ENCODE measurements at places on chromosomes 5 and 9.

DNA sequence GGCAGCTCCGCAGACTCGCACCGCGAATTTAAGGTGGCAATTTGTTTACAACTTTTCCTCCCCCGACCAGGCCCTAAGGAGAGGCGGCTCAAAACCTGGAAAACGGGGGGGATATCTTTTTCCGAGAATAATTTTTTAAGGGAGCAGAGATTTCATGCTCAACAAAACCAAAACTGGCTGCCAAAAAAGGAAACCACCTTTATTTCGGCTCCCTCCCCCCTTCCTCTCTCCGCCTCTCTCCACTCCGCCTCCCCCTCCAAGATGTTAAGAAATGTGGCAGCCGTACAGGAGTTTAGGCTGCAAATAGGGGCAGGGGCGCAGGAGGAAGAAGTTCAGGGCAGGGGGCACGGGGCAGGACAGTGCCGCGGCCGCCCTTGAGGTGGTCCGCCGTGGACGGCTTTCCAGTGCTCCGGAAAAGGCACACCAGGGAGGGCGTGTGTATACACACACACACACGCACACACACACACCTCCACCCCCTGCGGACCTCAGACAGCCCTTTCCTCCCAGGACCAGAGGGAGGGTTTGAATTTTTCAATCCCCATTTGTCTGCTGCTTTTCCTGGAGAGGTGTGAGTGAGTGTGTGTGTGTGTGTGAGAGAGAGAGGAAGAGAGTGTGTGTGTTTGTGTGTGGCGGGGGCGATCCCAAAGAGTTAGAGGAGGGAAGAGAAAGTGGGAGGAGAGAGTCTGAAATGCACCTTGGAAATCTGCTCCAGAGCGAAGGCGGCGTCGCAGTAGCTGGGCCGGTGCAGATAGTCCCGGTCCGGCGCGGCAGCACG is 9.1 kb downstream of the PTCH1 start:
- peak; percentile 73 for DNase-seq

DNA sequence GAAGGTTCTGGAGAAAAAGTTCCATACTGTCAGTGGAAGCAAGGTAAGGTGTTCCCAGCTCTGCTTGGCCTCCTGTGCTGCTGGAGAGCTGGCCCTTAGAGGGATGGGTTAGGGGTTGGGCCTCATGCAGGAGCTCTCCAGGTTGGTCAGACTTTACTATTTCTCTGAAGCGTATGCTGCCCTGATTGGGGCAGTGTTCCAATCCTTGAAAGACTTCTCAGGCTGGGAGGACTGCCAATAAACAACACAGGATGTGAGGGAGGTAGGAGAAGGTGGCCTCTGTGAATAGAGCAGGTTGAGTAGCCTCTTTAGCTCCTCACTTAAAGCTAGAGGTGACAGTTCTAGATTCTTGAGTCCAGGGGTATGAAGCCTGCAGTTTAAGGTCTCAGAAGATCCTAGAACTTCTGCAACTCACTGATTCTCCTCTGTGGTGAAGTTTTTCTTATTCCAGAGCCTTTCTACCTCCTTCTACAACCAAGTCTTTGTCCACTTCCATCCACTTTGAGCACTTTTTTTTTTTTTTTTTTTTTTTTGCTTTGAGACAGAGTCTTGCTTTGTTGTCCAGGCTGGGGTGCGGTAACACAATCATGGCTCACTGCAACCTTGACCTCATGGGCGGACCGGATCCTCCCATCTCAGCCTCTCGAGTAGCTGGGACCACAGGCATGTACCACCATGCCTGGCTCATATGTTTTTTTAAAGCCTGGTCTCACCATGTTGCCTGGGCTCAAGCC is 3.0 kb downstream of the HNRNPAB start:
- DNase-seq: peak; percentile 67

DNA sequence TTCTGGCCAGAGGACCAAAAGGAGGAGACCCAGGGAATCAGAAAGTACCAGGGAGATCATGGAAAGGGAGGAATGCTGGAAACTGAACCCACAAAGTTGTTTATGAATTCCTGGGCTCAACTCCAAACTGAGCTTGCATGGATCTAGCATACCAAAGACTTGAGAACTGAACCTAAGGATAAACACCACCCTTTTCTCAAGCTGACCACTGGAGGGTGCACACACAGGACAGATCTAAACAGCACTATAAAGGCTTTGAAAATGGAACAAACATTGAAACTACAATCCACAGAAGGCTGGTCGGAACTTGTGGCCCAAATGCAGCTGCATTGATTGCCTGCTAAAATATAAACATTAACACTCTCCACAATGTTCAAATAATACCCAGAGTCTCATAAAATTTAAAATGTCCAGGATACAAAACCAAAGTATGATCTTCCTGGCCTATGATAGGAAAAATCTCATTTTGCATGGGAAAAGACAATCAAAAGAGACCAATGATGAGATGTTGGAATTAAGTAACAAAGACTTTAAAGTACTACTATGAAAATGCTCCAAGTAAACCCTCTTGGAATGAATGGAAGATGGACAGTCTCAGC is 15.6 kb upstream of the IRF1 start:
- peak; percentile 98 for DNase-seq

DNA sequence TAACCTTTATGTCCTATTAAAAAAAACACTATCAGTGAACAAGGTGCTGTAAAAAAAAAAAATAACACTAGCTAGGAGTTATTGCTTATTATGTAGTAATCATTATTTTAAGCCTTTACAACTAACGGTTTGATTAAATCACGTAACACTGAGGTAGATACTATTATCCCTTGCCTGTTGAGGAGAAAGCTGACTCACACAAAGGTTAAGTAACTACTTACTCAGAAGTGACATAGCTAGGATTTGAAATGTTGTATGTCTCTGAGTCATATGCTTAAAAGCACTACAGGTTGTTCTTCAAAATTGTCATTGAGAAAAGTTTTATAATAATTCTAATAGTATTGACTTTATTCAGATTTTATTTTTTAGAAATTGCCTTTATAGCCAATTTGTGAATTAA is 8.8 kb downstream of the TENT2 start:
- peak; percentile 90 for DNase-seq

- no peak for DNase-seq
These were observed 138.0 kb downstream of the ADAMTSL1 start for GRCh38 chr9:18611971-18612370.

DNA sequence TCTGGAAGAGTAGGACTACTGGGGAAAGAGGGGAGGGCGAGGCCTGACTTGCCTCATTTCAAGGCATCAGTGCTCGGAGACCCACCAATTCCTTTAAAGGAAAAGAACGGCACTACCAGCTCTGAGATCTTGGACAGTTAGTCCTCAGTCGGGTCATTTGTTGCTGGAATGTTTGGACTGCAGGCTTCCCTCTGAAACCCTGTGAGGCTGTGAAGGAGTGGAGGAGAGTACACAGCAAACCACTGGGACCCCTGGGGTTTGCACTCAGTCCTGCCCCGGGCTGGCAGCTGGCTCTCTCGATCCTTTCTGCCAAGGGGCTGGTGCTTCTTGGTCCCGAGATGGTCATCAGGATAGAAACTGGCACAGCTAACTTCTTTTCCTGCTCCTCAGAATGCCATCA is 194.5 kb downstream of the TRIO start:
- DNase-seq: no peak

Measured in IMR-90 (cell line).